Cardiac atrium fibroblast (primary cell): ENCODE measurements at places on chromosomes 3 and 15. TPM values are rescaled to one million over a fixed set of nuclear protein-coding genes. Genes with fewer than 3 reads are reported as not detected.

Gene EFHB
- 0.54 TPM in 1 of 2 replicates, not detected in the other for total RNA-seq

Gene TERC
- total RNA-seq = 198 and 340 TPM in 2 replicates

Gene CLRN1
- not detected in 2 replicates for total RNA-seq

Gene PSTPIP1
- not detected in 2 replicates for total RNA-seq

Gene CKMT1B
- total RNA-seq = not detected in 2 replicates

Gene ZNF592
- 9.4 TPM in 2 replicates for total RNA-seq

Gene CILP
- total RNA-seq = under 0.01 and 0.16 TPM in 2 replicates

Gene PODXL2
- 3.1 and 8.3 TPM in 2 replicates for total RNA-seq
